Aorta (tissue), 5 donors: ENCODE measurements at places on chromosomes 12 and 14. TPM values are rescaled to one million over a fixed set of nuclear protein-coding genes. Genes with fewer than 3 reads are reported as not detected.
A peak's percentile ranks its signal among the peaks of the same experiment; 100 is the strongest.

DPPA3 gene
- polyA plus RNA-seq = not detected

SPTB gene
- polyA plus RNA-seq = 1.5 TPM

DNA sequence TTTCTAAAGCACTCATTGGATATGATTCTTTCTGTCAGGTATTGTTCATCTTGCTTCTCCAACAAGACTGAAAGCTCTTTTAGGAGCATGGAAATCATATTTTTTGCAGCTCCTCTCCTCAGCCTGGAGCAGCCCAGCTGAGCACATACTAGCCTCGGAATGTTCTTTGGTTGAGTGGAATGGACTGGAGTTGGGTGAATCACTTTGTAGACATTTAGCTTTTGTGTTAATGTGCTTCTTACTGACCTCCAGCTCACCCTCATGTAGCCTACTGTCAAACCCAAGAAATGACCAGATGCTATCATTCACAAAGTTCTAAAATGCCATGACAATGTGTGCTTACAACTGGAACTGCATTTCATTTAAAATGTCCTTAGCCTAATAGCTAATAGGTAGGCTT is 161.1 kb downstream of the NUAK1 start:
- H3K36me3 ChIP-seq = no peaks in the 10 kb centered on the region
- DNase-seq = no peak
- no peaks in the 10 kb centered on the region for H3K27me3 ChIP-seq

- no peak within 1 kb of the TSS for H3K4me3 ChIP-seq
- no peak within 1 kb of the TSS for H3K27ac ChIP-seq
- DNase-seq = peak; percentile 79
- H3K36me3 ChIP-seq = no peaks in the 10 kb centered on the region
- no peaks in the 10 kb centered on the region for H3K4me1 ChIP-seq
Measured at GRCh38 chr12:119593578-119594398, at the start of gene TMEM233. TMEM233 (plus strand) TSS chr12:119593774; CDS start chr12:119593849, 75 bp downstream.

GRCh38 chr14:23055621-23056144 is 1.6 kb downstream of the CDH24 start:
- peaks cover 1% of the 10 kb centered on the region for H3K36me3 ChIP-seq
- H3K27me3 ChIP-seq = no peaks in the 10 kb centered on the region
- no peaks in the 10 kb centered on the region for H3K4me1 ChIP-seq

- H3K4me1 ChIP-seq = no peaks in the 10 kb centered on the region
- no peak overlapping the region for H3K4me3 ChIP-seq
- H3K27me3 ChIP-seq = no peaks in the 10 kb centered on the region
- no peak overlapping the region for H3K27ac ChIP-seq
- H3K36me3 ChIP-seq = no peaks in the 10 kb centered on the region
Measured at GRCh38 chr14:62179367-62180018, 417.3 kb downstream of the SNAPC1 start.

- peaks cover 2% of the 10 kb centered on the region for H3K27me3 ChIP-seq
- no peaks in the 10 kb centered on the region for H3K36me3 ChIP-seq
- H3K27ac ChIP-seq = no peak overlapping the region
- DNase-seq = no peak
- H3K4me3 ChIP-seq = no peak overlapping the region
Measured at GRCh38 chr12:52789637-52790426, 6.1 kb downstream of the KRT3 start.
